Psoas muscle (tissue), 8 donors: ENCODE measurements at places on chromosomes 11 and 22. TPM values are rescaled to one million over a fixed set of nuclear protein-coding genes. Genes with fewer than 3 reads are reported as not detected.

PLAAT2 gene
- polyA plus RNA-seq = not detected

UBTFL1 gene
- polyA plus RNA-seq = not detected

ROM1 gene
- polyA plus RNA-seq = 4.7 TPM

SEC14L2 gene
- 1.3 TPM for polyA plus RNA-seq

SYT13 gene
- polyA plus RNA-seq = 0.10 TPM

CNGA4 gene
- 0.21 TPM for polyA plus RNA-seq

STIP1 gene
- 158 TPM for polyA plus RNA-seq

OSM gene
- polyA plus RNA-seq = not detected

PDE2A gene
- 16.6 TPM for polyA plus RNA-seq

SCN3B gene
- 15.6 TPM for polyA plus RNA-seq

CSF2RB gene
- 0.25 TPM for polyA plus RNA-seq

OR4S1 gene
- polyA plus RNA-seq = not detected

MRGPRX3 gene
- not detected for polyA plus RNA-seq
